HS-27A (cell line): ENCODE measurements at places on chromosomes 1 and 21.

DNA sequence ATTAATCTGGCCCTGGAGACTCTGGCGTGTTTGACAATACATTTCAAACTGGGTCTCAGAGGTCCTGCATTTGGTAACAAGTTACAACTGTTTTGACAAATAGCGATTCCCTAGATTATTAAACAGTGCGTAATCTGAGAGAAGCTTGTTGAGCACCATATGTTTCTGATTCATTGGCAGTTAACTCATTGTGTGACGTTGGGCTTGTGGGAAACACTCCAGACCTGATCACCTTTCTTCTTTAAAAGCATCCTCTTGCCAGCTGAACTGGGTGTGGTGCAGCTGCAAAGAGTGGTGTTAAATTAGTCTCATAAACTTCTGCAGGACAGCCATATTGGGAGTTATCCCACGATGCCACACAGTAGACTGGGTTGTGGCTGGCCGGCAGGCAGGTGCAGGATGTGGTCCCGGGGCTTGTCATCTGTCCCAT lies 82.7 kb downstream of the CDC7 start:
- DNase-seq, result peak; percentile 86

DNA sequence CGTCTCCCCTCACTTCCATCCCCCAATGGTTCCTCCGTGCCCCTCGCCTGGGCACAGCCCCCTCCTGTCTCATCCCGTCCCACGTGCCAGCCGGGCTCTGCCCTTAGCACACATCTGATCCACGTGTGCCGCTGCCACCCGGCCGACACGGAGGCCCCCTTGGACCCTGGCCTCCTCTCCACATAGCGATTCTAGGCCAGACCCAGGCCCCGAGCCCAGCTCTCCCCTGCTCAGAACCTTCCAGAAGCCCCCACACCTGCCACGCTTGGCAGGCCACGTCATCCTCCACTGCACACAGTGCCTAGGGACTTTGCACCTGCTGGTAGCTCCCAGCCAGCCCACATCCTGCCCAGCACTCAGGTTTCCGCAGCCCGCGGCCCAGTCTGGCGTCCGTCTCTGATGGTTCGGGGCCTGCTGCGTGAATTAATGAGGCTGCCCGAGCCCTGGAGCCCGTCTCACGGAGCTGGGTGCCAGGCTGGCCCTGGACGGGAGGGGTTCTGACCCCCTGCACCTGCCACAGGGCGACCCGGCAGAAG lies 20.1 kb downstream of the PLCH2 start:
- no peak for DNase-seq

DNA sequence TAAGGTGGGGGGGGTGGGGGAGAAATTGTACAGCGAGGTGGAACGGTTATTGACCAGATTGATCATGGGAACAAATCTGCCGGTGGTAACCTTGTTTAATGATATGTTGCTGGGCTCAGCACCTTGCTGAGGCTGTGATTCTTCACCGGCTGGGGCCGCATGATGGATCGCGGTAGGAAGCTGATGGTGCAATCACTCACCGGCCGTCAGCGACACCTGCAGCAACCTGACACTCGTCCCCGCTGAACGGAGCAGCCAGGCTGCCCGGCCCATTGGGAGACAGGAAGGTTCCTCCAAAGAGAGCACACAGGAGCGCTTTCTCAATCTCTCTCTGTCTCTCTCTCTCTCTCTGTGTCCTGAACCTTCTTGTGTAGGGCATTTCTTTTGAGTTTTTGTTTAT lies 128.5 kb upstream of the RRP15 start:
- DNase-seq, result no peak

DNA sequence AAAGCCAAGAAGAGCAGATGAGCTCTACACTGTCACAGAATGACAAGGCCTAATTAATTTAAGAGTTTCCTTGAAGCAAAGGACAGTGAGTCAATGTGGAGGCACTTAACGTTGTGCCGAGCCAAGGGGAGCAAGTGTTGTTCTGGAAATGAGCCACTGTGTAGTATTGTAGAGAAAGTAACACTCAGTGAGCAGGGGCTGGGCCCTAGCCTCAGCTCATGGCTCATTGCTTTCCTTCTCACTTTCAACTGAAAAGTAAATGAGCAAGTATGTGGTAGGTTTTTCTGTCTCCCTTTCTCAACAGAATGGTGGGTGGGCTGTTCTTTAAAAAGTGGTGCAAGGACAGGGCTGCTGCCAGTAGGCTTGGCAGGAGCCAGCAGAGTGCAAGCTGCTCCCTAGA lies 11.8 kb upstream of the KIAA0040 start:
- DNase-seq, result no peak

DNA sequence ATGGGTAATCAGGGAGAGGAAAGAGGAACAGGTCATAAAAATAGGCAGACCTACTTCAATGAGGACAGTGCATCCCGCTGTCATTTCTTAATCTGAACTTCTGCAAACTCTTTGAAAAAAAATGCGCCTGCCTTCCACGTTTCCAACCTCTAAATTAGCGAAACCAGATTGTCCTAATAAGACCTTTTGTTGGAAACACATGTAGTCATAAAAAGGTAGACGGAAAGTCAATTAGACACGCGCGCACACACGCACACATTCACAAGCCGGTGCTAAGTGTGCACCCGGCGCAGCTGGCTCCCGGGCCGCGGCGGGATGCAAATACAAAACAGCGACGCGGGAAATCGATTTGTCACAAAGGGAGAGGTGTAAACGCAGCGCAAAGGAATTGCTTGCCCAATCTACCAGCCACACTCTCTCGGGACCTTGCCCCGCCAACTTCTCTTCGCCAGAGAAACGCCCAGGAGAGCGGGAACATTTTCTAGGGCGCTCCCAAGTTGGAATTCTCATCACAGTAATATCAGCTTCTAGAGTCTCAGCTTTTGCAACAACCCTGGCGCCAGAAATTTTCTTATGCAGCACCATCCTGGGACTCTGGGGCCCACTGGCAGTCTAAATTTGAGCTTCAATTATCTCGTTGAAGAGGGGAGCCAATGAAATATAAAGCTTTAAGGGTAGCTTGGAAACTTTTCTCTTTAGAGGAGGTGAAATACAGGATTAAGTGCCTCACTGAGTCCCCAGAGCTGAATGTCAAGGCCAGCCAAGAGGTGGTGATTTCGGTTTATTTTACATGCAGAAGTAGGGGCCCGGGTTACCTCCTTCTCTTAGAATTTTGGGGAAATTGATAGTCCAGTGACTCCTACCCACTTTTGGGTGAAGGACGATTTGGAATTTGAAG lies 4.5 kb downstream of the PRRX1 start:
- DNase-seq, result no peak

- no peak for DNase-seq
These were observed 24.7 kb downstream of the MFSD2A start for GRCh38 chr1:39979654-39980053.

DNA sequence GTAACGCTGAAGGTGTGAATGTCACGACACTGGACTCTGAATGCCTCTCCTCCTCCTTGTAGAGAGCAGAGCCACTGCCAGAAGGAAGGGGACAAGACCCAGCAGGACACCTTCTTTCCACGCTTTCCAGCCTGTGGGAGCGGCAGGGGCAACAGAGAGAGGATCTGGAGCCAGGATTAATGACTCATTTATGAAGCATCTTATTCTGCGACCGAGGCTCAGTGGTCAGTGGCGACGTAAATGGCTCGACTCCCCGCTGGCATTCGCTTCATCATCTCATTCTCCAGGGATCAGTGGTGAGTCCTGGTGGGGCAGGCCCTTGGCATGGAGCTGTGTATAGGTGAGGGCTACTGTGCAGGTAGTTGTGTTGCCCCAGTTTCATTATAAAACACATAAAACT lies 4.6 kb downstream of the SLC37A1 start:
- no peak for DNase-seq

- DNase-seq, result no peak
These were observed 223.2 kb downstream of the TNR start for GRCh38 chr1:175520186-175520585.

DNA sequence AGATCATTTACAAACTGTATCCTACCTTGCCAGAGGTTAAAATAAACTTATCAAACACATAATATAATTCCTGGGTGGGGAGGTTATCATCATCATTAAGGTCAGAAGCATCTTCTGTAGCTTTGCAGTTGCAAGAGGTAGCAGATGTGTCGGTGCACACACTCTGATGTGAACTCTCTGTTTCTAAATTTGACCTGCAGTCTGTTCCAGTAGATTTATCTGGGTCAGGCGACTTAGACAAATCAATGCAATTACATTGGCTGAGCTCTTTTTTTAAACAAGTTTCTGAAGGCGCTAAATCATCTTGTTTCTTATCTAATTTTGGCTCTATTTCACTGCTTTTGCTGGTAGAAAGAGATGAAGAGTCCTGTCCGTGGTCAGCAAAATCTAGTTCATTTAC lies 70.4 kb downstream of the PRPF38A start:
- DNase-seq, result no peak
